Caudate nucleus (tissue), 63 donors: ENCODE measurements at places on chromosomes 1 and 21.
A peak's percentile ranks its signal among the peaks of the same experiment; 100 is the strongest.

GRCh38 chr1:2276803-2277580, 48.9 kb downstream of the SKI start:
- no peak for DNase-seq

GRCh38 chr21:37059181-37059580, 13.7 kb downstream of the PIGP start:
- no peak for DNase-seq

- no peak for DNase-seq
Observed at GRCh38 chr1:66283622-66284041, 250.3 kb upstream of the SGIP1 start.

DNA sequence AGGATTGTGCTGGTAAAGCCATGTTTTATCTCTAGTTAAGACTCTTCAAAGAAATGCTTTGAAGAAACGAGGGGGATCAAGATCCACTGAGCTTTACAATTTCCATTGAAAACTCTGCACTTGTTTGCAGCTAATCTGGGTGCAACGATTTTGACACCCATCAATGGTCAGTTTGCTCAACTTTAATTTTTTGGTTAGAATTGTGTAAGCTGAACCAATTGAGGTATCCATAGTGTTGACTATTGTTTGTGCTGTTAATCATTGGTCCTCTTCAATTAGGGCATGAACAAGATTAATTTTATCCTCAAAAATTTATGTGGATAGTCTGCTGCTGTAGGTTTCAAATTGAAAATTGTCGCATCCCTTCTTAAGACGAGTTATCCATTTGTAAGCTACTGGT, 17.7 kb upstream of the PLXNA2 start:
- DNase-seq = no peak

DNA sequence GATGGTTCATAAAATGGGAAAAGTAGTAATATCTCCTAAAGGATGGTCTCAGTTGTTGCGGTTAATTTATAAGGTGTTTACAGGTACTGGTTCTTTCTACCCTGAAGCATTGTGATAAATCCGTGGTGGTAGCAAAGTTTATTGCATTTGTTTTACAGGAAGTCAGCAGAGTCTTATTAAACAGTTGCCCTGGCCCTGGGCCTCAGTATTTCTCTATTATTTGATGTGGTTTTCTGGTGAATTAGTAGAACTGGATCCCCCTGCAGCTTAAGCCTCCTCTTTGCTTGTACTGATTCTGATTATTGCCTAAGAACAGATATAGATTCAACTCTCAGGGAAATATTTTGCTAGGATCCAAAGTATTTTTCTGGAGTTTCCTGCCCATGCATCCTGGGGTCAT, 76.4 kb upstream of the CD55 start:
- DNase-seq = no peak

DNA sequence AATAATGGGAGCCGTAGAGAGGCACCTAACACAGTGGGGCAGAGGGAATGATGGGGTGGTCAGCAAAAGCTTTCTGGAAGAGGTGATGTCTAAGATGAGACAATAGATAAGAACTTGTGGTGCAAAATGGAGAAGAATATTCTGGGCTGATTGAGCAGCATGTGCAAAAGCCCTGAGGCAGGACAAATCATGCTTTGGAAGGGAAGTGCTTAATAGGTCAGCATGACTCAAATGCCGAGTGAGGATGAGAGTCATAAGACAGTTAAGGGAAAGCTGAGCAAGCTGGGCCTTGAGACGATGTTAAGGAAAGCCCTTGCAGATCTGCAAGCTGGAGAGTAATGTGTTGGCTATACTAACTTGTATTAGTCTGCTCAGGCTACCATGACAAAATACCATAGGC, 37.3 kb upstream of the ASB17 start:
- no peak for DNase-seq

- DNase-seq = no peak
Observed at GRCh38 chr21:31490443-31490842, 146.4 kb upstream of the TIAM1 start.

DNA sequence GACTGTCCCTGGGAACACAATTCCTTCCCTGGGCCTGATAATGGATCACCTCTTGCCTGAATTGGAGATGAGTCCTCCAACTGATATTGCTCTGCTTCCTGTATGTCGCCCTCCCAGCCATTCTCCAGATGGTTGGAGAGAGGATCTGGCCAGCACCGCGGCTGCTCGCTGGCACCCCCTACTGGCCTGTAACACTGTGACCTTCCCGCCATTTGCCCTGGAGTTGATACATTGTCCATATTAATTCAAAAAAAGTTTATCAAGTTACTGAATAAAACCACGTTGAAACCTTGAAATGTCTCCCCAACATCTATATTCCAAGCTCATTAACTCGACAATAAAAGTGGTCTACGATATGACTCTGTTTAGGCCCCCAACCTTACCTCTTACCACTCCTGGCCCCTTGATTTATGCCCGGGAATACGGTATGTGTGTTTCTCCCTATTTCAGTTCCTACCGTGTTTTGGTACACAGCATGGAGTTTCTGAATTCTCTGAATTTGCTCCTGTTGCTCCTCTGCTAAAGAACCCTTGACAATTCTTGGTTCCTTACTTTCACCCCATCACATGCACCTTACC, 241.8 kb upstream of the KIAA0040 start:
- DNase-seq = no peak

- no peak for DNase-seq
Observed at GRCh38 chr1:117011334-117011733, 9.8 kb downstream of the CD101 start.

DNA sequence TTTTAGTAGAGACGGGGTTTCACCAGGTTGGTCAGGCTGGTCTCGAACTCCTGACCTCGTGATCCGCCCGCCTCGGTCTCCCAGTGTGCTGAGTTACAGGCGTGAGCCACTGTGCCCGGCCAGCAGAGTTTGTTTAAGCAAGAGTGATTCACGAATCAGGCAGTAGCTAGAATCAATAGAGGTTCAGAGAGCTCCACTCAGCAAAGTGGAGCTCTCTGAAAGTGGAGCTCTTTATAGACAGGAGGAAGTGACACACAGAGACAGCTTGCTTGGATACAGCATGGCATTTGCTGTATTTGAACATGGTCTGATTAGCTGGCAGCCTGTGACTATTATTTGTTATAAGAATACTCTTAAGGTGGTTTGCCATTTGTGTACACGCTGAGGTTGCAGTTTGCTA, 27.1 kb upstream of the CD34 start:
- no peak for DNase-seq

DNA sequence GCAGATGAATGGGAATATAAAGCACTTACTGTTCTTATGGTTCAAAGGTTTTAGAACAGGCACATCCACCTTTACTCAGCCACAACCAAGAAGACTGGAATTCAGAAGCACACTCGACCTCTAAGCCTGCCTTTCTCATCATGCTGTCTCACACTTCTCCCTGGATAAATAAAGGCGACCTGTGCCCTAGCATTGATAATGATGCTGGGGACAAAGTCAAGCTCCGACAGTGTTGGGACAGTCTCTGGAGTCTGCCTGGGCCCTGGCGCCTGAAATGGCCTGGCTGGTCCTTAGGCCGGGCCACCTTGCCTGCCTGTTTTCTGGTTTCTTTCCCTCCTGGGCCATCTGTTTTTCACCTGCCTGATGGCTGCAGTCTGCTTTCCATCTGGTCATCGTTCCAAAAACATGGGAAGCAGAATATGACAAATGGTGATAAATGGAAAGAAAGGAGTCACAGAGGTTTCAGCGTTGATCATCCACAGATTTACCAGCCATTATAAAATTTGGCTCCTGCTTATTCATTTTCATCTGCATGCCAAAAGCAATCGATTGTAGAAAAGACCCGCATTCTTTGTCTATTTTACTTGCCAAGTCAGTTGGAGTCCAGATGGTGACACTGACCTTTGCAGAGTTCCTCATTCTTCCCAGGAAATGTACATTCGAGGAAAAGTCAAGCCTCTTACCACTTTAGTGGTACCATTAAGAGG, 91.2 kb upstream of the KCNJ15 start:
- DNase-seq = no peak

- peak; percentile 88 for DNase-seq
Observed at GRCh38 chr1:1574721-1575537, at the start of gene SSU72. SSU72 (minus strand) TSS chr1:1574863; CDS start chr1:1574557, 306 bp downstream.

- DNase-seq = no peak
Observed at GRCh38 chr1:184870319-184870718, 104.0 kb downstream of the NIBAN1 start.

DNA sequence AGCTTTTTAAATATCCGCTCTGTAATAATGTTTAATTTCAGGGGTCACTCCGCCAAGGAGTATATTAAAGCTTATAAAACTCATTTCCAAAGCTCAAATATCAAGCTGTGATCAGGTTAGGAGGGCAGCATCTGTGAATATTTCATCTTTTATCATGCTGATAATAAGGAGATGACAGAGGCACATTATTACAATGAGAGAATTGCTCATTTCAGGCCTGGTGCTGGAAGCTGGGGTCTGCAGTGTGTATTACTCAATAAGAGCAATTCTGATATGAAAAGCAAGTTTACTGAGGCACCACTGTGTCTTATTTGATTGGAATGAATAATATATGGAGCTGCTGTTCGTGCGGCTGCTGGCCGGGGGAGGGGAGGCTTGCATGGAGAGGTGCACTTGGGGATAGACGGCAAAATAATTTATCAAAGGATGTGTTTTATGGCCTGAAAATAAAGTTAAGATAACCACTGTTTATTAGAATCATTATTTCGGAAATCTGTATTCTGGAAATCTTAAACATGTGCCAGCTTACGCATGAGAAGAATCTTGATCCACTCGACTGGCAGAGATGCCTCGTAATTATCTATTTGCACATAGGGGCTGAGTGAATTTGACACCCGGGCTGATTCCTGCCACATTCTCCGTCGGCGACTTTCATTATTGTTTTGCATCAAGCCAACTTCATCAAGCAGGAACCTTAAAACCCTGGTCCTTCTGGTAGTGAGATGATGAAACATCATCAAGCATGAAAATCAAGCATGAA, 173.2 kb downstream of the RRAGC start:
- no peak for DNase-seq

GRCh38 chr1:57279909-57280666, 143.8 kb downstream of the DAB1 start:
- no peak for DNase-seq

DNA sequence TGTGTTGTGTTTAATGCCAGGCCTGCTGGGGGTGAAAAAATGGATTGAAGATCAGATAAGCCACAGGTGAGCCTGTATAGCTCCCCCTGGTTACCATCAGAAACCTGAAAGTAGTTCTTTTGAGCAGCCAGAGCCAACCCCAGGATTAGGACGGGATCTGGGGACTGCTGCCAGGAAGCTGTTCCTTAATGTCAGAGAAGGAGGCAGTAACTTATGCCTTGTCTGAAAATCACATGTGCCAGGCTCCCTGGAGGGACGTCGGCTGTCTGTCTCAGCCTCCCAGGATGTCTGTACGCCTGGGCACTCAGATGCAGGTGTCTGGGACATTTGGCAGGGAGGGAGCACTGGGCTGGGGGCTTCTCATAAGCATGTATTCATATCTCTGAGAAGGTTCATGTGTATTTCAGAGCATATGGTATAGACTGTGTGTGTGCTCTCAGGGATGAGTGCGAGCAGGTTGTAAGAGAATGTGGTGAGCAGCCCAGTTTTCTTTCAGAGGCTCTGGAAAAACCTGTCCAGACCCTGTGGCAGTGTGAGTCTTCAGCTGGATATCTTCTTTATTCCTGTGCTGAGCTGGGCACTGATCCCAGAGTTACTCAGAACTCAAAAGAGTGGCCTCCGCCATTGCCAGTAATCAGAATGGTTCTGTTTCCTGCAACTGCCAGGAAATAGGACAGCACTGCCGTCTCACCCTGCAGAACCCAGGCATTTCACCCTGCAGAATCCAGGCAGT, 2.8 kb downstream of the FAM43B start:
- DNase-seq = peak; percentile 19

DNA sequence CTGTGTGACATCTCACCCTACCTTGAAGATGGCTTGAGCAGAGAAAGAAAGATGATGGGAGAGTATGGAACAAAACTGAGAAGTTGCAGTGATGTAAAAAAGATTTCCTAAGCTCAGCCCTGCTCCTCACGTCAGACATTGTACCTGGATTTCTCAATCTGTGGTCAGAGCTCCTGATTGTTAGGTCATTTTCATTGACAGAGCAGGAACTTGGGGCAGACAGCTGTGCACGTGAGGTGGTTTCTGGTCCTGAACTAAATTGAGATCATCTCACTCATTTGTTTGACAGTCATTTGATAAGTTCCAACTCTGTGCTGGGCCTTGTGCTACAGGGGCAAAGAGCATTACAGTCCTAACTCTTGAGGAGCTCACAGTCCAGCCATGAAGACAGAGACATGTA, 10.2 kb downstream of the TRAF3IP3 start:
- no peak for DNase-seq

GRCh38 chr1:121517586-121518230, 332.9 kb downstream of the SRGAP2C start:
- DNase-seq = no peak

GRCh38 chr1:87450136-87450535, 121.5 kb downstream of the LMO4 start:
- DNase-seq = no peak

DNA sequence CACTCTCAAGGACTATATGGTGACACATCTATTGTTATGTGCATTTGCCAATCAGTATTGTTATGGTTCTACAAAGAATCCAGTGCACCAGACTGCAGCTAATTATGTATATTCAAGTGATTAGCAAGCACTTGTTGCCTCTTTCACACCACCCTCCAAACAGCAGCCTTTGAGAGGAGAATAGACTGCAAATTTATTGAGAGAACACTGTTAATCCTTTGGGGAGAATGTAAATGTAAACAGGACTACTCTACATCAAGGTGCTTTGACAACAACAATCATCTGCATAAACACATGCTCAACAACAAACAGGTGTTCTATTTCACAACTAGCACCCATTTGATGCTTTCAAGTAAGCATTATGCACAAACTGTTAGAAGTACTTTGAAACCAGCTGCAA, 117.4 kb downstream of the AKT3 start:
- no peak for DNase-seq

GRCh38 chr1:203282720-203283542, 22.4 kb upstream of the BTG2 start:
- DNase-seq = no peak

DNA sequence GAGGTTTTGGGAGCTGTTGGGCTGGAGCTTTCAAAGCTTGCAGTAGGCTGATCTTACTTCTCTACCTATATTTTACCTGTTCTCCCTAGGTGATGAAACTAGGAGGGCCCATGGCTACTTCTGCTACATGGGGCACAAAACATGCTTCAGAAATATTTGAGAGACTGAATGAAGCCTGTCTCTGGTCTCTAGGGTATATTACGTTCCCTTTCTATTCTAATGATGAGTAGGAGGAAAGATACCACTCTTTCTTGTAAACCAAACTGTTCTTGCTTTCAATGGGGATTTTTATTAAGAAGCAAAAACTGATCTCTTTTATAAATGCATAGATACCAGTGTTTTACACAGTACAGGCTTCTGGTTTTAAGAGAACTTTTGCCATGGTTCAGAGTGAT, 103.1 kb downstream of the GALNT2 start:
- DNase-seq = no peak

DNA sequence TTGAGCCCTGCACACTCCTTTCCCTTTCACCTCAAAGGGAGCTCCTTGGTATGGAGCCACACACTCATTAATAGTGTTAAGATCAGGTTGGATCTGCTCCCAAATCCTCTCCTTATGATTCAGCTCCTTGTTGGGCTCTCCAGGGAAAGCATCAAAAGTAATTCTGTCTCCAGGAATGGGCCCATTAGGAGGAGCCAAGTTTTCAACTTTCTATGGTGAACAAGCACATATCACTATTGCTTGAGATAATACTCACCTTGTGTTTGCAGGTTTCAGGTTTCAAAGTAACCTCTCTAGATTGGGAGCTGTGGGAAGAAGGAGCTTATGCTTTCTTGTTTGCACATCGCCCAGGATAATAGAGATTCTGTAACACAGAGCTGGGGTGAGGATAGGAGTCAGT, 164.8 kb downstream of the TNFSF18 start:
- no peak for DNase-seq
